ENCODE measurements at places on chromosomes 12 and 14.

- DNase-seq = no peak
- H3K36me3 ChIP-seq = no peaks in the 10 kb centered on the region
- no peaks in the 10 kb centered on the region for H3K27me3 ChIP-seq
- H3K4me1 ChIP-seq = 0 out of 2 replicates have a peak, but pooled peaks cover 1% of the 10 kb centered on the region
These were observed 4.3 kb downstream of the OSBPL8 start for GRCh38 chr12:76555231-76555767.

GRCh38 chr14:39230416-39231035, 3.2 kb upstream of the MIA2 start:
- DNase-seq = no peak
- no peaks in the 10 kb centered on the region for H3K4me1 ChIP-seq
- no peak overlapping the region for H3K4me3 ChIP-seq
- H3K27me3 ChIP-seq = no peaks in the 10 kb centered on the region
- H3K27ac ChIP-seq = no peak overlapping the region

- no peaks in the 10 kb centered on the region for H3K27me3 ChIP-seq
- no peak for DNase-seq
- H3K4me3 ChIP-seq = no peak overlapping the region
- H3K27ac ChIP-seq = no peak overlapping the region
These were observed 393.4 kb downstream of the GLT1D1 start for GRCh38 chr12:129246630-129247029.

GRCh38 chr12:64184216-64184615, 37.9 kb downstream of the KICS2 start:
- no peak overlapping the region for H3K4me3 ChIP-seq
- no peak overlapping the region for H3K27ac ChIP-seq
- no peaks in the 10 kb centered on the region for H3K36me3 ChIP-seq
- no peaks in the 10 kb centered on the region for H3K4me1 ChIP-seq
- no peaks in the 10 kb centered on the region for H3K27me3 ChIP-seq
- no peak for DNase-seq

DNA sequence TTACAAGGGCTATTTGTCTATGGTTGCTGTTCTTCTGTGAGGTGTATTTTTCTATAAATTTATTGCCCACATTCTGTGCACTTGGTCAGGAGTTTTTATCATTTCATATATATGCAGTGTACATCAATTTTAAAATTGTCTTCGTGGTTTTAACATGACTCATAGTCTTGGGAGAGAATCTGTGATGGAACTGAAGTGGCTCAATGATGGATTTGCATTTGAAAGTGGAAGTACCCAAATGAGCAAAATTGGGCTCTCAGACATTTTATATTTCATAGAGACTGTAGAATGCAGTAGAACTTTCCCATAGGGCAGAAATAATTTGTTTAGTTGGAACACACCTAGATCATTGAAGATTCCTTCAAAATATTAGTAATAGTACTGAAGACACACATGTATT, 1.9 kb upstream of the SCFD1 start:
- H3K36me3 ChIP-seq = no peaks in the 10 kb centered on the region
- no peak overlapping the region for H3K27ac ChIP-seq
- H3K27me3 ChIP-seq = no peaks in the 10 kb centered on the region
- no peak for DNase-seq
- 0 out of 2 replicates have a peak, but pooled peaks cover 1% of the 10 kb centered on the region for H3K4me1 ChIP-seq
- H3K4me3 ChIP-seq = no peak overlapping the region

DNA sequence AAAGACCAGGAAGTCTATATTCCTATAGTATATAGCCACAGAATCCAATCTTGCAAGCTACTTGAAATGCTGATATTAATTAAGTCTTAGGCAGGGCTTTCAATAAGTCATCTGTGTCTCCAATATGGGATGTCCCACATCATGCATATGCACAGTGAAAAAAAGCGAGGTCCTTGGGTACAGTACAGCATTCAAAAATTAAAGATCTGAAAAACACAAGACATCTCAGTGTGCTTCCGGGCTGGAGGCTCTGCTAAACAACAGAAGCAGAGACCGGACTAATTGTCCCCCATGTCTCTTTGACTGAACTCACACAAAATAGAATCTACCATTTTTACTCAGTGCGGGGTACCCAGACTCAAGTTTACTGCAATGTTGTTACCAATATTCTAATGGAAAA, 156.0 kb downstream of the DAD1 start:
- H3K4me3 ChIP-seq = no peak overlapping the region
- H3K36me3 ChIP-seq = no peaks in the 10 kb centered on the region
- no peak for DNase-seq
- H3K4me1 ChIP-seq = no peaks in the 10 kb centered on the region
- no peak overlapping the region for H3K27ac ChIP-seq
- H3K27me3 ChIP-seq = no peaks in the 10 kb centered on the region

- no peak for DNase-seq
- no peak overlapping the region for H3K27ac ChIP-seq
- H3K4me3 ChIP-seq = no peak overlapping the region
- no peaks in the 10 kb centered on the region for H3K36me3 ChIP-seq
- H3K27me3 ChIP-seq = no peaks in the 10 kb centered on the region
These were observed 341.7 kb downstream of the TMEM121 start for GRCh38 chr14:105867961-105868599.

- no peak overlapping the region for H3K27ac ChIP-seq
- no peak overlapping the region for H3K4me3 ChIP-seq
- peaks cover 4% of the 10 kb centered on the region for H3K4me1 ChIP-seq
These were observed 5.5 kb downstream of the KRT80 start for GRCh38 chr12:52186118-52186840.

DNA sequence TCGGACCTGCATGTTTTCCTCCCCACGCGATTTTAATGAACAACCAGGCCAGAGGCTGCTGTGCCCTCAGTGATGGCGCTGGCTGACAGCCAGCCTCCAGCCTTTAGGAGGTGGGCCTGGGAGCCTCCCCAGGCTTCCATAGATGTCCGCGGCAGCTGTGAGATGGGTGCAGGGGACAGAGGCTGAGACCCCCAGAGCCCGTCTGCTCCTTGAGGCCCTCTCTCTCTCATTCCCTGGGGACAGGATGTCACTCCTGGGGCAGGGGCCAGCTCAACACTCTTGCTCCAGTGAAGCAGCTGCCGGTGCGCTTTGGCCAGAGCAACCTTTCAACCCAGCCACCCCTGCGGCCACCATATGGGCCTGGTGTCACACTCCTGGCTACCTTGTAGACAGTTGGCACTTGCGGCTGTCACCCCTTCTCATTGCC, 24.8 kb downstream of the MVK start:
- H3K27ac ChIP-seq = no peak overlapping the region
- DNase-seq = no peak
- peaks cover 4% of the 10 kb centered on the region for H3K36me3 ChIP-seq
- no peak overlapping the region for H3K4me3 ChIP-seq
- no peaks in the 10 kb centered on the region for H3K4me1 ChIP-seq
- no peaks in the 10 kb centered on the region for H3K27me3 ChIP-seq

DNA sequence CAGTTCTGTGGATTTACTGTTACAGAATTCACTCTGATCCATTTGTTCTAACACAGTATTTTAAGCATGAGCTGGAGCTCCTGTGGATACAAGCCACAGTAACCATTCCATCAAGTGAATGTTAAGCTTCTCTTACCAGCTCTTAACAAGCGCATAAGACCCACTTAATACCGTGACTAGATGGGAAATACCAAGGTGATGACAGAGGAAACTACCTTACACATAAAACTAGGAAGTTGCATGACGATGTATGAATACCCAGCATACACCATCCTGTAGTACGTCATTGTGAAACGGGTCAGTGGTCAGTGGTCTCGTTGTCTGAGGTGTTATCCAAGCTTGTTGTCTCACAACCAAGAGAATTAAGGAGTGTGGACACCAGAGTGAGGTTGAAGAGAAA, 2.0 kb upstream of the GALC start:
- H3K27me3 ChIP-seq = no peaks in the 10 kb centered on the region
- H3K4me3 ChIP-seq = no peak overlapping the region
- no peak overlapping the region for H3K27ac ChIP-seq
- H3K4me1 ChIP-seq = peaks cover 1% of the 10 kb centered on the region
- H3K36me3 ChIP-seq = no peaks in the 10 kb centered on the region
- DNase-seq = no peak

GRCh38 chr12:4032924-4033615, 159.9 kb upstream of the PARP11 start:
- no peaks in the 10 kb centered on the region for H3K27me3 ChIP-seq
- H3K27ac ChIP-seq = no peak overlapping the region
- no peaks in the 10 kb centered on the region for H3K36me3 ChIP-seq
- no peak for DNase-seq

- H3K4me3 ChIP-seq = no peak overlapping the region
- peaks cover 2% of the 10 kb centered on the region for H3K4me1 ChIP-seq
- H3K27me3 ChIP-seq = no peaks in the 10 kb centered on the region
- H3K36me3 ChIP-seq = no peaks in the 10 kb centered on the region
- DNase-seq = no peak
These were observed 23.2 kb downstream of the CFL2 start for GRCh38 chr14:34691206-34691605.

- H3K27me3 ChIP-seq = no peaks in the 10 kb centered on the region
- H3K4me3 ChIP-seq = no peak overlapping the region
- H3K4me1 ChIP-seq = no peaks in the 10 kb centered on the region
- H3K27ac ChIP-seq = no peak overlapping the region
- no peaks in the 10 kb centered on the region for H3K36me3 ChIP-seq
These were observed 170.0 kb upstream of the VASH1 start for GRCh38 chr14:76591266-76591665.

DNA sequence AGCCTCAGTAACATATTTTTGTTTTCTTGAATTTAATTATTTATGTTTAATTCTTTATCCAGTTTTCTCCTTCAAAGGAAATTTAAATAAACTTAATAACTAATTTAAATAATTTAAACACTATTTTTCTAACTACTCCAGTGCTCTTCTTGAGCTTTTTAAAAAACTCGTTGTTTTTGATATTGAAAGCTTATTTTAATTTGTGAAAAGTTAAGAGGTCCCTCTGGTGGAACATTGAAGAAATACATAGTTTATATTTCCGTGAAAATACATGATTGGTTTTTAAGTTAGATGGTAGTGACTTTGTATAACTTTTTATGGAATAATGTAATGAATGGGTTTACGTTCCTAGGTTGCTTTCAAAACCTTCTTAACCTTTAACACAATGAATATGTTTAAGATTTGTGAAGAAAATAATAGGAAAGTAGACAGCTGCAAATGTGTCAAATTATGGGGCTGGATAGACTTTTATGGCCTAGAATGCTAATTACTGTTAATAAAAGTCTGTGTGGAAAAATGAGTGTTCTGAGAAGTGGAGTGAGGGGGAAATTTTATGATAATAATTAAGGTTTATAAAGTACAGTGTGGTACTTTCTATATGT, 45.9 kb upstream of the MSRB3 start:
- no peak for DNase-seq
- no peaks in the 10 kb centered on the region for H3K36me3 ChIP-seq
- no peaks in the 10 kb centered on the region for H3K4me1 ChIP-seq
- H3K27ac ChIP-seq = no peak overlapping the region
- no peaks in the 10 kb centered on the region for H3K27me3 ChIP-seq

- no peak for DNase-seq
- no peaks in the 10 kb centered on the region for H3K36me3 ChIP-seq
- peaks cover 3% of the 10 kb centered on the region for H3K4me1 ChIP-seq
- H3K27ac ChIP-seq = no peak overlapping the region
- no peak overlapping the region for H3K4me3 ChIP-seq
These were observed 15.3 kb downstream of the GPR132 start for GRCh38 chr14:105049753-105050550.

GRCh38 chr14:74630881-74631690, 19.0 kb upstream of the LTBP2 start:
- no peaks in the 10 kb centered on the region for H3K27me3 ChIP-seq
- no peak overlapping the region for H3K27ac ChIP-seq
- no peak overlapping the region for H3K4me3 ChIP-seq
- no peak for DNase-seq
- 0 out of 2 replicates have a peak, but pooled peaks cover 1% of the 10 kb centered on the region for H3K4me1 ChIP-seq
- no peaks in the 10 kb centered on the region for H3K36me3 ChIP-seq

DNA sequence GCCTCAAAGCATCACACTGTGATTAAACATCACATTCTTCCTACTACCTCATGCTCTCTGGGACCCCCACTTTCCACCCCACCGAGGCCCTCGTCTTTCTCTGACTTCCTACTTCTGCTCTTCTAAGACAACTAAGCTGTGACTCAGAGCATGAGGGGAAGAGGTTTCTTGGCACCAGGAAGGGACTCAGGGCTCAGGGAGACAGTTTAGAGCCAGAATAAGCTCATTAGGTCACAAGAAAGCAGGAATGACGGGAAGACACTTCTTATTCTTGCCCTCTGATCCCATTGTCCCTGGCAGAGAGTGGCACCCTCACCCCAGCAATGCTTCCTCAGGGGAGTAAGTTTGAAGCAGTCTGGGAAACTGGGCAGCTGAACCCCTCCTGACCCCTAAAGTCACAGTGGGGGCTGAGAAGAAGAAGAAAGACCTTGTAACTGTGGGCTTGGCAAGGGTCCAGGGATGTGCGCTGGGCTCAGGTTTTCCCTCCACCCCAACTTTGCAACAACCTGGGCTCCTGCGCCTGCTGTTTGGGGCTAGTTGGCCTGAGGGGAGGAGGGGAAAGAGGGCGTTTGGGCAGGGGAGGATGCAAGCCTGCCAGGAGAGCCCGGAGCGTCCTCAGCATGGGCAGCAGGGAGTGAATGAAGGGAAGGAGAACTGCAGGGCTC, 64.6 kb upstream of the ACTN1 start:
- peaks cover 15% of the 10 kb centered on the region for H3K4me1 ChIP-seq
- no peak for DNase-seq
- H3K27me3 ChIP-seq = no peaks in the 10 kb centered on the region
- H3K4me3 ChIP-seq = no peak overlapping the region

- DNase-seq = no peak
- H3K4me3 ChIP-seq = no peak overlapping the region
- H3K36me3 ChIP-seq = no peaks in the 10 kb centered on the region
These were observed 131.9 kb downstream of the MDGA2 start for GRCh38 chr14:47543459-47543858.

DNA sequence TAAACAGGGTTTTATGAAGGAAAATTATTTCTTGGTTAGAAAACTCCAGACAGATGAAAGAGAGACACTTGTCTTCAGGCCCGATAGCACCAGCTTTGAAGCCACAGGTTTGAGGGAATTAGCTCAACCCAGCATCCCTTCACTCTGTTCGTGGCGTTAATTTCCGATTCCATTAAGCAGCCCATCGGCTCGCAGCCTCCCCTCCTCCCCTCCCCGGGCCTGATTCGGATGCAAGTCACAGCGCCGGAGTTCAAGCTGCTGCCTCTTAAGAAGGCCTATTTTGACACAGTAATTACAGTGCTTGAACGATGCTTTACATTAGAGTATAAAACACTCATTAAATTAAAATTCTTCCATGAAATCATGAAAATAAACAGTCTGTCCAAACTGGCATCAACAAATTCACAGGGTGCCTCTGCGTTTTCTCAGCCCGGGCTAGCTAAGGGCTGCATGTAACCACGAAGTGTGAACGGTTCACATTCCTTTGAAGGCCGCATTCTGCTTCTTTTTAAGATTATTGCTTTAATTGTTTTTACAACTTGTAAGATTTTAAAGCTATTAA, 145.8 kb downstream of the DICER1 start:
- H3K4me3 ChIP-seq = no peak overlapping the region
- H3K27ac ChIP-seq = no peak overlapping the region
- DNase-seq = no peak
- H3K4me1 ChIP-seq = no peaks in the 10 kb centered on the region
- no peaks in the 10 kb centered on the region for H3K27me3 ChIP-seq
- H3K36me3 ChIP-seq = no peaks in the 10 kb centered on the region
